Sigmoid colon (tissue), 7 donors: ENCODE measurements at places on chromosomes 12 and 14.

DNA sequence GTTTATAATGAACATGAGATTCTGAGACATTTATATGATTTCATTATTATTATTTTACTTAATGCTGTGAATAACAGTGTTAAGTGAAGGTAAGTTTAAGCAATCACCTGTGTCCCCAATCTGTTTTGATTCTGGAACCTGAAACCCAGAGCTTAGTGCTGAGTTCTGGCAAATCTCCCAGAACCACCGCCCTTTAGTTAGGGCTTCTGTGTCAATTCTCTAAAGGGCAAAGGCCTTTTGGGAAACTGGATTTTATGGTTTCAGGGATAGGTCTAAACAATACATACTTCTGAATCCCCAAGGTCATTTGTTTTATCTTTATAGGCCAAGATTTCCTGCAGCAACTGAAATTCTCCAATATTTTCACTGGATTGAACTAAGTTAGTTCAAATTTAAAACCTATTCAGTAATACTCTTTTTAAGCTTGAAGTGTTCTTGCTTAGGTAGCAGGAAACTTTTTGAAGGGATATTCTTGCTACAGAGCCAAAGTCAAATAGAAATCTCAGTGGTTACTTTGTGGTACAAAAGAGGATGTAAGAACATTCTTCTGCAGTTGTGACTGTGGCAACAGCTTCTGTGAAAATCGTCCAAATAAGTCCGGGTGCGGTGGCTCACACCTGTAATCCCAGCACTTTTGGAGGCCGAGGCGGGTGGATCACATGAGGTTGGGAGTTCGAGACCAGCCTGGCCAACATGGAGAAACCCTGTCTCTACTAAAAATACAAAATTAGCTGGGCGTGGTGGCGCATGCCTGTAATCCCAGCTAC lies 10.0 kb upstream of the PKP2 start:
- DNase-seq = no peak

DNA sequence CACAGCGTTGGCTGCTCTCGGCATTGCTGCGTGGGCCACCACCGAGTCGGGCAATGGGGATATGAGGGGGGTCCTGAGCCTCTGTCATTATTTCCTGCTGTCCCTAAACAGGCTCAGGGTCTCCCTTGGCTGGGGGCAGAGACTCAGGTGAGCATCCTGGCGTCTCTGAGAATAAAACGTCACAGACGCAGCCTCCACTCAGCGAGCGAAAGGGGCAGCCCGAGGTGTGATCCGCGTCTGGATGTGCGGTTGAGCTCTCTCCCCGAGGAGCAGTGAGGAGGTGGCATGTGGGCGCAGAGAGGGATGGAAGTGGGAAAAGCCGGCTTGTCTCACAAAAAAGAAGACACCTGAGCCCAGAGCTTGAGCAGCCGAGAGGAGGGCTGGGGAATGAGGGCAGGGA lies 62.6 kb downstream of the GALNT9 start:
- no peak for DNase-seq

DNA sequence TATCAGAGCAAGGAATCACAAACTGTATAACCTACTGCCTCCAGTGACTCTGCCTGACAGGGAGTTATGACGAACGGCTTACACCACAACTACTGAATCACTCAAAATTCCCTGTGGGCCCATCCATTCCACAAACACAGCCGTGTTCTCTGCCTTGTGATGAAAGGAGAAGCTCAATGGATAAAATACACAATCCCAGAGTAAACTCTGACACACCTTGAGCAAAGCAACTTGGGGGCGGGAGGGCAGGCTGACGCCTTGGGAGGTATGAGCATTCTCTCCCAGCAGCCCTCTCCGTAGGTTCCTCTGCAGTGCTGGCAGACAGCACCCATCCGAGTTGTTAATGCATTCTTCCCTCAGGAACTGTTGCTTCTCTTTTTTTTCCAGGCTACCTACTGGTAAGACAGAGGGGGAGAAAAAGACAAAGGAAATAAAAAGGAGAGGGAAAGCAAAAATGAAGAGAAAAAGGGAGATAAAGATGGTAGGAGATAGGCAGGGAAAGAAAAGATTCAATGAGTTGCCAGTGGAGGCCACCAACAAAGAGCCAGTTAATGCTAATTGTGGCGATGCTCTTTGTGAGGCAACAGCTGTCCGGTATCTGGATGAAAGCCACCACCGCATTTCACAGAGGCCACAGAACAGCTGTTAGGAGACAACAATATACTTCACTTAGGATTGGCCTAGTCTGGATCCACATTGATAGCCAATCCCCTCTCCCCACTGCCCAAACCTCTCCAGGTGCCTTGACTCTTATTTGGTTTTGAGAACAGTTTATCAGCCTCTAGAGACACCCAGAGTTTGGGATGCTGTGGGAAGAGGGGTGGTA lies 4.7 kb upstream of the DIO2 start:
- no peak for DNase-seq

- DNase-seq = no peak
These were observed 123.1 kb downstream of the DERA start for GRCh38 chr12:16034136-16034817.

- no peak for DNase-seq
These were observed 53.7 kb downstream of the RNF34 start for GRCh38 chr12:121453629-121454028.

DNA sequence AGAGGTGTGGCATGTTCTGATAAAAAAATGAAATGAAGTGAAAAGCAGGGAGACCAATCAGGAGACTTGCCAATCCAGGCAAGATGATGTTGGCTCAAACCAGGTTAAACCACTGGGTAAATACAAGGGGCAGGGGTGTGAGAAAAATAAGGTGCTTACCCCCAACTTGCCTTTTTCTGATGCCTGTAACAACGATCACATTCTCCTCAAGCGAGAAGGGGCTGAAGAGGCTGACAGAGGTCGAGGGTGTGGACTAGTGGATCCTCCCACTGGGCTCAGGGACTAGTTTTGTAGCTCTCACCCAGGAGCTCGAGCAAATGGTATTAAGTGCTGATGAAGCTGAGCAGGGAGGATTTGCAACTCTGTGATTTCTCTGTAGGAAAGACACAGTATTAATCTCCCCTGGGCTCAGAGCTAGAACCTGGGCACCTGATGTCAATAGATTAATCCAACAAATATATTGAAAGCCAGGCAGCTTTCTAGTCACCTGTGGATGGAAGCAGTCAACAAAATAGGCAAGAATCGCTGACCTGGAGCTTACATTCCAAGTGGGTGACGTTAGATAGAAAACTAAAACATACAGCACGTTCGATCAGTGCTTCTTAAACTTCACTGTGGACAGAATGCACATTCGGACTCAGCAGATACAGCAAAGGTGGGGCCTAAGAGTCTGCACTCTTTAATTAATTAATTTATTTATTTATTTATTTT lies 15.2 kb upstream of the EAPP start:
- DNase-seq = peak; percentile 64

- no peak for DNase-seq
These were observed 138.1 kb upstream of the FLRT2 start for GRCh38 chr14:85391892-85392291.

DNA sequence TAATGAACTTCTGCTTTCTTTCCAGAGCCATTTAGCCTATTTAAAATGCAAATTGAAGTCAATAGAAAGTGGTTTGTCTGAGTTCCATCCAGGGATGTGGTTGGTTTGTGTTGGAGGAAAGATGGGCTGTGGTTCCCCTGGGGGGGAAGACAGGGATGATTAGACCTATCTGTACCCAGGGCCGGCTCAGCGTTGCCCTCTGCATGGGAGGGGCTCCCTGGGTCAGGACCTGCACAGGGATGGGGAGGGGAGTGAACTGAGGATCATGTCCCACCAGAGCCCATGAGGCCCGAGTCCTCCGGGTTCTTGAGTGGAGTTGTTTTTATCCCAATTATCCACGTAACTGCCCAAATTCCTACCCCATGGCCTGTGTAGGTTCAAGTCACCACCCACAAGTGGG lies 76.9 kb upstream of the SFSWAP start:
- DNase-seq = no peak

- DNase-seq = no peak
These were observed 3.2 kb downstream of the C14orf132 start for GRCh38 chr14:96042248-96042930.

DNA sequence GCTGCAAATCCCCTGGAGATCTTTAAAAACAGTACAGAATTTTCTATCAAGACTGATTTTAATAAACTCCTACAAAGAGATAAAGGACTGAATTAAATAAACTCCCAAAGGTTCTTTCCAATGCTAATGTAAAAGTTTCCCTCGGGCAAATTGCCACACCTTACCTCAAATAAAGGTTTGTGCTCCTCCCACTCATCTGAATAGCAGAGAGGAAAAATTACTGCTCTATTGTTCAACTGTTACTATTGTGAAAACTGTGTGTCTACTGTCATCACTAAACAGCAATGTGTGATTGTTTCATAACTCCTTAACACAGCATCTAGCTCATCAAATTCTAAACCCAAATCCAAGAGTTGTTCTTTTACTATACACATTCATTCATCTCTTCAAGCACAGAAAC lies 3.2 kb downstream of the SPTLC2 start:
- no peak for DNase-seq

DNA sequence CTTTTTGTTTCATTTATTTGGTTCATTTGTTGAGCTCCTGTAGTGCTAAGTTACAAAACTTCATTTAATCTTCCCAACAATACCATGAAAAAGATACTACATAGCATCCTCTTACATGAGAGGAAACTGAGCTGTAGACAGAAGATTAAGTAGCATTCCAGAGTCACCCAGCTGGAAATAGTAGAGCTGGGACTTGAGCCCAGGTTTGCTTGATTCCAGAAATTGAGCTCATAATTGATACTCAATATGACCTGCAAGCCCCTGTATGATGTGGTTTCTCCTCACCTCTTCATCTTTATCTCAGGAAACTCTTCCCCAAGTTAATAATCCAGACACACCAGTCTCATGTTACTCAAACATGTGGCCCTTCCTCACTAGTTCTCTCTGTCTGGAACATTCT lies 87.0 kb upstream of the DAAM1 start:
- DNase-seq = no peak

- DNase-seq = no peak
These were observed 8.1 kb downstream of the SPATS2 start for GRCh38 chr12:49375406-49375805.

DNA sequence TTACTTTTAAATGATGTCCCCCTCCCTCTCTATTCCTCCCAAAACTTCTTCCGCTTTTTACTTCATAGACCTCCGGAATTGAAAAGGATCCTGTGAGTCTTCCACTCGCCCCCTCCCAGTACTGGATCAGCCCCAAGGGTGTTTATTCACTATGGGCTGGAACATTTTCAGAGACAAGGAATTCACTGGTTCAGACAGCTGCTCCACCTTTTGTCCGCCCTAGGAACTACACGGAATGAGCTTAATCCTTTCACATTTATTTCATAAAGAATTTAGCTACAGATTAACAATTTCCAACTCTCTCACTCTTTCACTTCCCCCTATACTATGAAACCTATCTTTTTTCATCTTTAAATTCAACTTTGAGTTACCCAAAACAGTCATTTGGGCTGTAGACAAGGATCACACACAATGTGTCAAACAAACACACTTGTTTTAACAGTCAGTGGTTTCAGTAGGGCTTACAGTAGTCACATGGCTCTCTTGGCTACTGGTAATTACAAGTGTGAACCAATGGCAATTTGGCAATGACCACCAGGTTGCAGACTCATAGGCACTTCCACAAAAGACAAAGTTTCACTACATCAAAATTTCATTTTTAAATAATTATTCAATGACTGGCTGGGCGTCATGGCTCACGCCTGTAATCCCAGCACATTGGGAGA lies 20.6 kb downstream of the CNIH1 start:
- no peak for DNase-seq

DNA sequence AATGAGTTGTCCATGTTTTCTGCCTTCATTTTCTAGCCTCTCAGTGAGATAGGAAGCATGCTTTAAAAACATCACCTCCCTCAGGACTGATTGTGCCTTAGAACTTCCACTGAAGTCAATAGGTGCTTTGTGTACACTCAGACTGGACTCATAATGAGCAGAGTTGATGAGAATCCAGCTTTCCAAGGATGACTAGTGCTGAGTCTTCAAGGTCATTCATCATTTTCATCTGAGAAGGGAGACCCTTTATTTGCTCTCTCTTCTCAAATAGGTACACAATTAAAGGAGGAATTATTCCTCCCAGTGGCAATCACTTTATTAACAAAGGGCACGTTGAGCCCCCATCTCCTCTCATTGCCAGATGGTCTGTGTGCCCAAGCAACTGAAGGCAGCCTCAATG lies 210.9 kb upstream of the PRKD1 start:
- DNase-seq = no peak

DNA sequence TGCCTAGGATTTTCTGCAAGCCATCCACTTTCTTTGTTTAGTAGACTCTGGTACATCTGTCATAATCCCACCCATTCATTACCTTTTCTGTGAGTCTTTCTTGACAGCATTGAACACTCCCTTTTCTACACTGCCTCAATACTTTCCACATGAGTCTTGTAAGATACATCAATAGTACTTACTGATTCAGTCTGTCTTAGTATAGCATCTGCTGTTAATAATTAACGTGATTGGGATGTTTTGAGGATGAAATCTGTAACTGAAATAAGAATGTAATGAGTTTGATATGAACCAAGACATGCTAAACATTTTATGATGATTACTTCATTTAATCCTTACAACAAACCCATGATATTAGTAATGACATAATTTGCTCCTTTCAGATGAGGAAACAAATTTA lies 196.2 kb upstream of the FOXG1 start:
- no peak for DNase-seq

- DNase-seq = no peak
These were observed 15.2 kb upstream of the ACTR6 start for GRCh38 chr12:100185361-100185894.

- no peak for DNase-seq
These were observed 34.7 kb downstream of the FOS start for GRCh38 chr14:75313294-75313693.

GRCh38 chr12:121241156-121241970 lies 31.4 kb downstream of the P2RX4 start:
- no peak for DNase-seq

GRCh38 chr12:76649099-76649498 lies 89.5 kb upstream of the OSBPL8 start:
- DNase-seq = no peak

DNA sequence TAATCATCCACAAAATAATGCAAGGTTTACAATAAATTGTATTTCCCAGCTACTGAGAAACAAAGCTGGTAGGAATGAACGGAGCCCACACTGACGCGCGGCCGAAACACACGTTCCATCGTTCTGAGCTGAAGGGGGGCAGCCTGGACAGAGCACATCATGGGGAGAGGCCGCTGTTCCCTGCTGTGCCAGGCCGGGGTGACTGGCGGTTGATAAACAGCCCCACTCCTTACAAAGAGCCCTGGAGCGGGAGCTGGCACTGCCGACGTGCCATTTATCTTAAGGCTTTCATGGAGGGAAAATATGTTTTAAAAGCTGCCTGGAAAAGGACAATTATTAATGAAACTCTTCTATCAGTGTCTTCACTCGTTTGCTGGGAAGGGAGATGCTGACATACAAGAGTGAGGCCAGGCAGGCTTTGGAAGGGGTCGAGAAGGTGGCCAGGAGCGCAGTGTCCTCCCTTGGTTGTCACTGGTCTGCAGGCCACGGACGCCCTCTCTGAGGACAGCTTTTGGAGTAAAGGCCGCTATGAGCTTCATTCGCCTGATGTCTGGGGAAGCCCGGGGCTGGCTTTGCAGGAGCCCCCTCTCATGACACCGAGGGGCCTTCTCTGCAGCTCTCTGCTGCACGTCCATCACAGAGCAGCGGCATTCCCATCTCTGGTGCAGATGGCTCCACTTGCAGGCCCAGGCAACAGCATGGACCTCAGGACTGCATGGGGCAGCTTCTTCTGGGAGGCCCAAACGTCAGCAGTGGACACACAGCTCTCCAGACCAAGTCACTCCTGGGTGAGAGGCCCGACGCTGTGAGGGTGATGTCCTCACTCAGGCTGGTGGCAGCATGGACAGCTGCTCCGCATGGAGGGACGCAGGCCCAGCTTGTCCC lies 355.3 kb upstream of the SFSWAP start:
- no peak for DNase-seq

GRCh38 chr14:90981636-90982035 lies 78.8 kb downstream of the RPS6KA5 start:
- DNase-seq = no peak
